Brain microvascular endothelial cell (primary cell): ENCODE measurements at places on chromosomes 7 and 10.

DNA sequence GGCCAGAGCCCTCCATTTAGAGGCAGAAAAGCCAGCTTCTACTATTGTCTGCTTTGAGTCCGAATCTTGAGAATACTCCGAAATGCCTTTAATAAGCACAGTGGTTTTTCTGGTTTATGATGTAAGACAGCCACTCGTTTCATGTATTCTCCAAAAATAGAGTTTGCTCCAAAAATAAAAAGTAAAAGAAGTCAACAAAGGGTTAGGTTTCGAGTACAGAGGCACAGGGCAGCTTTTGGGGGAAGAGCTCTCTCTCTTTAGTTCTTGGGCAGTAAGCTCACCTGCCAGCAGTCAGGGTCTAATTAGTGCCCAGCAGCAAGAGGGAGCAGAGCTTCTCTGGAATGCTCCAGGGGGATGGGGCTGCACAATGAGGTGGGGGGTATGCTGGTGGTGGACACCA, 20.2 kb downstream of the CREB3L2 start:
- DNase-seq = no peak

- DNase-seq = peak; percentile 81
These were observed 12.2 kb downstream of the CPA2 start for GRCh38 chr7:130278860-130279259.

DNA sequence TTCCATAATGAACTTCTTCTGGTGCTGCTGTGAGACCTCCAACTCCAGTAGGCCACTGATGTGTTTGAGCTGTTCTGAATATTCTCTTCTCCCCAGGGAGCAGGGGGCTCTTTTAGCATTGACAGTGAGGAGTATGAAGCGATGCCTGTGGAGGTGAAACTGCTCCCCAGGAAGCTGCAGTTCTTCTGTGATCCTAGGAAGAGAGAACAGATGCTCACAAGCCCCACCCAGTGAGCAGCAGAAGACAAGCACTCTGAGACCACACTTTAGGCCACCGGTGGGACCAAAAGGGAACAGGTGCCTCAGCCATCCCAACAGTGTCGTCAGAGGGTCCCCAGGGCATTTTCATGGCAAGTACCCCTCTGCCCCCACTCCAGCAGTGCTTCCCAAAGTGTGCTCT, 49.3 kb downstream of the DENND11 start:
- no peak for DNase-seq

- DNase-seq = no peak
These were observed 186.2 kb downstream of the LRMDA start for GRCh38 chr10:75617485-75618155.

DNA sequence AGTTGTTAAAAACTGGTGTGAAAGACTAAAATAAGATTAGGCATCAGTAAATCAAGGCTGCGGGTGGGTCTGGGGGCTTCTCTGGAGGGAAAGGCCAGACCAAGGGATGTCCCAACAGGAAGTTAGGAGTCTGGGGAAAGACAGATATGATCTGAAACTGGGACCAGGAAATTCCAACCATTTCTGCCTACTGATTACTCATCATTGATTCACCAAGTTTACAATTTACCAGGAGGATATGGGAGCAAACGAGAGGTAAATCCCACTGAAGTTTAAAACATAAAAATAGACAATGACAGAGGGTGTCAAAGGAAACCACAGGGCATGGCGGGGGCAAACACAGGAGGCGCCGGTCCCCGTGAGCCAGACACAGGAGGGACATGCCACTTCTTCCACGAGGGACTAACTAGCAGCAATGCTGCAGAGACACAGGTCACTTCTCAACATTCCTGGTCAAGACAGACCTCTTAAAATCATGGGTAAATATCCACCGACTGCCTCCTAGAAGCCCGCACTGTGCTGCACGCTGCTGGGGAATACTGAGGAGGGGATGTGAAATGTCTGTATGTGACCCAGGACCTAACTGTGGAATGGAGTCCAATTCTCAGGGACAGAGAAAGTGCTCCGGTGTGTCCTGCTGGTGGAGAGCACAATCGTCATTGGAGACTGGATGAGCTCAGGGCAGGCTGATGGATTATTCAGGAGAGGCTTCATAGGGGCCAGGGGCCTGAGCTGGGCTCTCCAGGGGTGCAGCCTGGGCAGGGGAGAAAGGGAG, 153.4 kb upstream of the KLF14 start:
- DNase-seq = peak; percentile 67

DNA sequence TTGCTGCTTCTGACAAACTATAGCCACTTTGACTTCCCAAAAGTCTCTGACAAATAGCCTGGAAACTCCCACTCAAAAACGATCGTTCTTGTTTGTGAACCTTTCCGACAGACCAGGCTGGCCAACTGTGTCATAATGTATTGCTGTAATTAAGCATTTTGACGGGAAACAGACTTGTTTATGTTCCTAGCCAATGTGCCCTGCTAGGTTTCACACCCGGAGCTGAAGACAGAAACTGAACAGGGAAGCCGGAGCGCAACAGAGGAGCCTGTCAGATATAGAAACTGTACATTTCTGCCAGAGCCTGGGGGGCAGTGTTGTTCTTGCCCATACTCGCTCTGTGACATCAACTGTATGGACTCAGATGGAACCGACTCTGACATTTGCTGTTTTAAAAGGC, 55.3 kb upstream of the C7orf33 start:
- DNase-seq = no peak
